Effector CD4-positive, alpha-beta T cell (primary cell): ENCODE measurements at places on chromosomes 3 and 15.

- DNase-seq, result no peak
Measured at GRCh38 chr3:147680837-147681483, 271.8 kb downstream of the ZIC1 start.

DNA sequence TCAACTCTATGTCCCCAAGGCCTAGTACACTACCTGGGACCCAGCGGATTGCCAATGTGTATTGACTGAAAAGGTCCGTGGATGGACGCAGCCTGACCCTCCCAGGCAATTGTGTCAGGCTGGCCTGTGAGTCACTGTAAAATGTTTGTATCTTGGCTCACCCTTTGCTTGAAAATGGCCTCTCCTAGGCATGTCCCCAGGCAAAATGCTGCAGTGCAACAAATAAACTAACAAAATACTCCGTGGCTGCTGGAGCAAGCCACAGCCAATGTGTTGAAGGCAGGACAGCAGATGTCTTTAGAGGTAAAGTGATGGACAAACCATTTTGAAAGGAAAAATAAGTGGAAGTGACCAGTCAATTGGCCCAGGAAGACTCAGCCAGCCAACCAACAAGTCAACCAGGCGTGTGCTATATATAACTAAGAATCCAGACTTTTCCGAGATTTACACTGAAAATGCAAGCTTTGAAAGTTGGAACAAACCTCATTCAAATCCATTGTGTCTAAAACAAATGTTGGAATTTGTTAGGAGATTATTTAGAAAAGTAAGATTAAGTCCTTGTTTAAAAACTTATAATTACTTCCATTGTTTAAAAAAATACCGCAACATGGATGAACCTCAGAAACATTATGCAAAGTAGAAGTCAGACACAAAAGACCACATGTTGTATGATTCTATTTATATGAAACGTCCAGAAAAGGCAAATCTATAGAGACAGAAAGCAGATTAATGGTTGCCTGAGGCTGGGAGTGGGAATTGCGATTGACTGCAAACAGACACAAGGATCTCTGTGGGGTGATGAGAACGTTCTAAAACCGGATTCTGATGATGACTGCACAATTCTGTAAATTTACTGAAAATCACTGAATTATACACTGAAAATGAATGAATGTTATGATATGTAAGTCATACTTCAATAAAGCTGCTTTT, 191.2 kb downstream of the TLE3 start:
- DNase-seq, result no peak

DNA sequence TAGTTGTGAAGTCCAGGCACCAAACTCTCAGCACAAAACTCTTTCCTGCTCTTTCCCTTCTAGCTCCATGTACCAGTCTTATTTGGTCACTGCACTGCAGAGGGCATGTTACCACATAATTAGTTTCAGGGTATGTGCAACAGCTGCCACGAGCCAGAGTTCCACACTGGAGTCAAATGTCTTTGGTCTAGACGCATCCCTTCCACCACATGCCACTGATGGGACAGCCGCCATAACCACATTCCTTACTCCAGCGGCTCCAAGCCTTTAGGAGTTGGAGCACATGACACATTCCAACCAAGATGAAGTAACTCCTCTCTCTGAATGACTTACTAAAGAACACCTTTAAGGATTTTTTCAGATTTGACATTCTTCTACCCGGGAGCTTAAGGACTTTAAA, 153.4 kb downstream of the ERC2 start:
- DNase-seq, result no peak

GRCh38 chr15:81475926-81476325, 101.9 kb upstream of the TMC3 start:
- DNase-seq, result no peak

GRCh38 chr15:99826157-99826780, 93.0 kb upstream of the LYSMD4 start:
- no peak for DNase-seq

DNA sequence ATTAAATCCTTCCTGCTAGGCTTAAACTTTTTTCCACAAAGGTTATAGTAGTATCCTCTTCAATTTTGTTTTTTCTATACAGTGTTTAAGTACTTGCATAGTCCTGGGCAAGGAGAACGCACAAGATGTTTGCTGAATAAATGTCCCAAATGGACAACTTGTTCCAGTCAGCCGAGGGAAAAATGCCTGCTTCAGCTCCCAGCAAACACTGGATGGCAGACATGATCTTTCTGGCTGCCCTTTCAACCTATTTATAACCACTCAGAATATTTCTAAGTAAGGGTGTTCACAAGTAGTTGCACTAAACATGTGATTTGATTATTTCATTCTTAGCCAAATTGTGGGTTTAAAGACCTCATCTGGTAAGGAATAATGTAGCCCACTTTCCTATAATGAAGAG, 29.8 kb downstream of the GNB4 start:
- DNase-seq, result no peak

GRCh38 chr3:77071364-77071763, 31.5 kb downstream of the ROBO2 start:
- DNase-seq, result no peak

DNA sequence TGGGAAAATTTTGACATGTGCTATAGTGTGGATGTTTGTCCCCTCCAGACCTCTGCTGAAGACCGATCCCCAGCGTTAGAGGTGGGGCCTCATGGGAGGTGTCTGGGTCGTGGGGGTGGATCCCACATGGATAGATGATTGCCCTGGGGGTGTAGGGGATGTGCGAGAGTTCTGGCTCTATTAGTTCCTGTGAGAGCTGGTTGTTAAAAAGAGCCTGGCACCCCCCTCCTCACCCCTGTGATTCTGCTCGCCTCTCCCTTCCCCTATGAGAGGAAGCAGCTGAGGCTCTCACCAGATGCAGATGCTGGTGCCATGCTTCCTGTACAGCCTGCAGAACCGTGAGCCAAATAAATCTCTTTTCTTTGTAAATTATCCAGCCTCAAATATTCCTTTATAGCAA, 67.4 kb downstream of the ATP10A start:
- no peak for DNase-seq
